Aorta (tissue), 5 donors: ENCODE measurements at places on chromosomes 16 and 17. TPM values are rescaled to one million over a fixed set of nuclear protein-coding genes. Genes with fewer than 3 reads are reported as not detected.

DNA sequence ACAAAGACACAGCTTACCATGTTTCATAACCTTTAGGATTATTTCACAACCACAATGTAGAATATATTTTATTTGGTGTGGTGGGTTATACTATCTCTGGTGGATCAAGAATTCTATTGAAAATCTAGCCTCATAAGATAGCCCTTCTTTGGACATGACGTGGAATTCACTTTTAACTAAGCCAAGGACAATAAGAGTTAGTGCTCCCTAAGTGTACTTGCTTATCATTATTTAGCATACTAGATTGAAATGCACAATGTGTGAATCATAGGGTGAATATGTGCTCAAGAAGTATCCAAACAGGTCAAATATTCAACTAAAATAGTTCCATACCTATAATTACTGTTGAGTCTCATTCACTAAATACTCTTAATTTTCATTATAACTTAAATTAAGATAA is 1179.5 kb upstream of the GOT2 start:
- H3K4me1 ChIP-seq = no peaks in the 10 kb centered on the region
- H3K27me3 ChIP-seq = no peaks in the 10 kb centered on the region
- DNase-seq = no peak
- no peak overlapping the region for H3K4me3 ChIP-seq

DNA sequence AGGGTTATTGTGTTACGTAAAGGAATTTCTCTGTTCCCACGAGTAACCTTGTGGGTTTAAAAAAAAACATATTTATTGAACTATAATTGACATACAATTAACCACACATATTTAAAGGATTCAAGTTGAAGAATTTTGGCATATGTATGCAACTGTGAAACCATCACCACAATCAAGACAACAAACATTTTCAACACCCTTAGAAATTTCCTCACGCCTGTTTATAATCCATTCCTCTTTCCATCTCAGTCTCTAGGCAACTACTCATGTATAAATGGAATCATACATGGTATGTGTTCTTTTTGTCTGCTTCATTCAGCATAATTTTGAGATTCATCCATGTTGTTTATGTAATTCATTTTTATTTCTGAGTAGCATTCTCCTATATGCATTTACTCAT is 104.0 kb downstream of the MRTFB start:
- H3K27me3 ChIP-seq = no peaks in the 10 kb centered on the region
- no peak for DNase-seq

DNA sequence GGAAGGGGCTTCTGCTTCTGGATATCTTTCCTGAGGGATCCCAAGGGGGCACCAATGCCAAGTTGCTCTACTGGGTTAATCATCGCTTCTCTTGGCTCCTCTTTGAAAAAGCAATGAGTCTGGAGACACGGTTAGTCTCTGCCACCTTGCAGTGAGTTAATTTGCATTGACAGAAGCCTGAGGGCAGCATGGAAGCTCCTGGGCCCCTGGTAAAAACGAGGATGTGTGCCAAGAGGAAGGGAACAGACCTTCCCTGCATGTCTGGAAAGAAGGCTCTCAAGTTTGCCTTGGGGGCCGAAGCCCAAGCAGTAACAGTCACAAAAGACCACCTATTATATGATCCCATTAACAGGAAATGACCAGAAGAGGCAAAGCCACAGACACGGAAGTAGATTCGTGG is 86.7 kb downstream of the IRX5 start:
- no peak for DNase-seq
- no peak overlapping the region for H3K27ac ChIP-seq
- H3K27me3 ChIP-seq = no peaks in the 10 kb centered on the region
- no peak overlapping the region for H3K4me3 ChIP-seq
- H3K4me1 ChIP-seq = no peaks in the 10 kb centered on the region

ATP6V0A1 gene
- total RNA-seq = 111 TPM

DNA sequence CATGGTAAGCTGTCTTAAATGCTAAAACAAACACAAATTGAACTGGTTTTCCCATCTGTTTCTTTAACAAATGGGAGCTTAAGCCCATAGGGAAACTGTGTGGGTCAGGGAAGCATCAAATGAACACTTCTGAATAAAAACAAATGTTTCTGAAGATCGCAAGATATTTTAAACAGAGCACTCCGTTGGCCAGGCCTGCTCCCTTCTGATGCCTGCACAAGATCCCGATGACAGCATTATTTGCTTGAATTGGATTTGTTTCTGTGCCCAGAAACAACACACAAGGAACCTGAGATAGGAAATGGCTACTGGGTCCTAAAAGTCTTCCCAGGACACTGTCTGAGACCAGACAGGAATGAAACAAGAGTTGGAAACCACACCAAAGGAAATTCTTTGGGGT is 425.8 kb upstream of the ZFHX3 start:
- DNase-seq = no peak
- no peaks in the 10 kb centered on the region for H3K4me1 ChIP-seq
- H3K4me3 ChIP-seq = no peak overlapping the region
- H3K27me3 ChIP-seq = no peaks in the 10 kb centered on the region
- no peak overlapping the region for H3K27ac ChIP-seq
- no peaks in the 10 kb centered on the region for H3K36me3 ChIP-seq

SDR42E2 gene
- total RNA-seq = not detected

GRCh38 chr16:52584354-52585320 is 37.7 kb upstream of the TOX3 start:
- H3K4me3 ChIP-seq = no peak overlapping the region
- H3K36me3 ChIP-seq = no peaks in the 10 kb centered on the region
- no peaks in the 10 kb centered on the region for H3K27me3 ChIP-seq
- DNase-seq = no peak
- H3K27ac ChIP-seq = no peak overlapping the region
- H3K4me1 ChIP-seq = no peaks in the 10 kb centered on the region

DNA sequence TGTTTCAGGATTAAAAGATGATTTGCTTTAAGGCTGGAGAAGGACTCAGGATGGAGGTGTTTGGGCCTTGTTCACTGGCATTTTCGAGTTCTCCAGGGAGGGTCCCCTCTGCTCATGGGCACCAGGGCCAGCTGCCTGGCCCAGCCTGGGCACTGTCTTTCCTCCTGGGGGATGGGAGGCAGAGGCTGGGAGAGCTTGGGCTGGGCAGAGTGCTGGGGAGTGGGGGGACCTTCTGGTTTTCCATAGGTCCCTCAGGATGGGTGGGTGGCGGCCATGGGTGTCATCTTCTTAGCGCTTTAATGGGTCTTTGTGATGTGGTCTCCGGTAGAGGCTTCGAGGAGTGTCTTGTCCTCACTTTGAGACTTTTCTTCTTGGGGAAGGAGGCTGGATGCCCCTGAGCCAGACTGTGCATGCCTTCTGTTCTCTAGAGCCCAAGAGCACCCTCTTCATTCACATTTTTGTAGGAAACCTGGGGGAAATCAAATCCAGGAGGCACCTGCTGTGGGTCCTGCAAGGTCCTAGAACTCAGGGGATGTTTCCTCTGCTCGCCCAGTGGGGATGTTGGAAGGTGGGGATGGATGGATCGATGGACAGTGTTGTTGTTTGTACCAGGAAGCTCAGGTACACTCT is 5.7 kb downstream of the NKD1 start:
- H3K4me3 ChIP-seq = no peak overlapping the region
- DNase-seq = no peak
- H3K36me3 ChIP-seq = no peaks in the 10 kb centered on the region
- peak overlapping the region; percentile 4 for H3K27ac ChIP-seq
